Left renal pelvis (tissue), 4 donors: ENCODE measurements at places on chromosomes 16 and 17.

DNA sequence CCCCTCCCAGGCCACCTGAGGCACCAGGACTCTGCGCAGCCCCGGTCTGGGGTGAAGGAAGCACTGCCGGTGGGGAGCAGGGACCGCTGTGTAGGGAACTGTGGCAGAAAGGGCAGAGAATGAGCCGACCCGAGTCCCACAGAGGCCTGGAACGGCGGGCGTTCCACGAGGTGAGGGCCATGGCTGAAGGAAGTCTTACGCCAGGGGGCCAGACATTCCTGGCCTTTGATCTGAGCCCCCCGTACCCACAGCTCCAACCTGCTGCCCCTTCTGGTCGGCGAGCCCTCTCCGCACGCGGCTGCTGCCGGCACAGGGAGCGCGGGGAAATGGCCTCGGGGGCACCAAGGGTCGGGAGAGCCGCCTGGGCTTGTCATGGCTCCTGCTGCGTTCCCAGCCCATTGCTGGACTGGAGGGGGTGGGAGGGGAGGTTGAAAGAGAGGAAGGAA is 1.4 kb upstream of the WNT3 start:
- DNase-seq = no peak

DNA sequence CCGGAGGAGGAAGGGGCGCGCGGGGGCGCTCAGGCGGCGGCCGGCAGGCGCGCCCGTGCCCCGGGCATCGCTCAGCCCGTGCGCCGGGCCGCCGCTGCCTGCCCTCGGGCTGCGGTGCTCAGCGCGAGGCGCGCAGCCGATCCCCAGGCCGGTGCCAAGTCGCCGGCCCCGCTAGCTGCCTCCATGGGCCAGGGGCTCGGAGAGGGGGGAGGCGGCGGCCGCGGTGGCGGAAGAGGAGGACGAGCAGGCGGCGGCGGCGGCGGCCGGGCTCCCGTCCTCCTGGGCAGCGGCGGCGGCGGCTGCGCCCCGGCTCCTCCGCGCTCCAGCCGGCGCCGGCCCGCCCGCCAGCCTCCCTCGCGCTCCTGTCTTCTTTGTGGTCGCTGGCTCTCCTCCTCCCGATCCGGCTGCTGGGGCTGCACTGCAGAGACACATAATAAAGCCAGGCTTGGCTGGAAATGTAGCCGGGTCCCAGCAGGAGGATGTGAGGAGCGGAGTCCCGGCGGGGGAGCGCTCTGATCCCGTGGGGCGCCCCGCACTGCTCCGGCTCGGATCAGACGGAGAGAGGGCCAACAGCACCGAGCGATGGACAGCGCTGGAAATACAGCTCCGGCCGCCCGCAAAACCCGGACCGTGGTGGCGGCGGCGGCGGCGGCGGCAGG is 889 bp upstream of the ZNF423 start:
- no peak for DNase-seq

DNA sequence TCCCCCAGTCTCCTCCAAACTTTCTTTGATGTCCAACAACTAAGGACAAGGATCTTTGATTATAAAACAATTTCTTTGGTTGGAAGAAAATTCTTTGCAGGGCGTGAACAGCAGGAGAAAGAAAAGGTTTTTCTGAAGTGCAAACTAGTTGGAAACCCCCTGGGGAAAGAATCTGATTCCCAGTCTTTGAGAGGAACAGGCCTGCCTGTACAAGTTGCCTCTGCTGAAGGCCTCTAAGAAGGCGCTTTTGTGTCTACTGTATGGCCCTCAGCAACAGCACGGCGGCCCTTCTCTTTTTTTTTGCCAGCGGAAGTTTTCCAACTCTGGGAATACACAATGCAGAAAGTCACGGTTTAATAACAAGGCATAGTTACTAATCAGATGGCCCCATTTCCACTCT is 14.0 kb downstream of the RNF43 start:
- no peak for DNase-seq

DNA sequence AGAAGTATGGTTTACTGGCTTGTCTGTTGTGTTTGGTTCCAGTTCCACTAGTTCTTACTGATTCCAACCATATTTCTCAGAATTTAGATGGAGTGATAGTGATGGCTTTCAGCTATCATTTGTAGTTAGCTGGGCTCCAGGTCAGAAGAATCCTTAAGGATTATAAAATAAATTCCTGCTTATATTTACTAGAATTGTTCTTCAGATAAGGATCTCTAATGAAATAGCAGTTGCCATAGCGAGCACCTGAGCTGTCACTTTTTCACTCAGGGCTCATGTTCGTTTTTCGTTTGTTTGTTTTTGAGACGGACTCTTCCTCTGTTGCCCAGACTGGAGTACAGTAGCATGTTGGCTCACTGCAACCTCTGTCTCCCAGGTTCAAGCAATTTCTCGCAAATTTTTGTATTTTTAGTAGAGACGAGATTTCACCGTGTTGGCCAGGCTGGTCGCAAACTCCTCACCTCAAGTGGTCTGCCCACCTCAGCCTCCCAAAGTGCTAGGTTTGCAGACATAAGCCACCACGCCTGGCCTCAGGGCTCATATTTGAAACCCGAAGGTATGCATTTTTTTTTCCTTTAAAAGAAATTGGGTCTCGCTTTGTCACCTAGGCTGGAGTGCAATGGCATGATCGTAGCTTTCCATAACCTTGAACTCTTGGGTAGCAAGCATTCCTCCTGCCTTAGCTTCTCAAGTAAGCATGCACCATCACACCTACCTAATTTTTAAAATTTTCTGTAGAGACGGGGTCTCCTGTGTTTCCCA is 42.9 kb downstream of the PAFAH1B1 start:
- no peak for DNase-seq

DNA sequence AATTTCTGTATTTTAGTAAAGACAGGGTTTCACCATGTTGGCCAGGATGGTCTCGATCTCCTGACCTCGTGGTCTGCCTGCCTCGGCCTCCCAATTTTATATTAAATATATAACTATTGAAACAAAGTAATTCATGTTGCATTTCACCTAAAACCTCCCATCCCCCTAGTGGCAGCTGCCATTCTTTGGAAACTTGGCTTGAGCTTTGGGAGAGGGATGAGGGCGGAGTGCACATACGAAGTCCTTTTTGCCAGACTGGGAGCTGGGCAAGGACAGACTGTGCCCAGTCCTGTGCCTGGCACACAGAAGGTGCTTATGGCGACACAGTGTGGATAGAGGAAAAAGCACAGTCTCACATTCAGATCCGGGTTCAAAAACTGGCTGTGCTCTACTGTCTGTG is 83.8 kb downstream of the NETO2 start:
- no peak for DNase-seq

- no peak for DNase-seq
Observed at GRCh38 chr17:50412188-50412732, 13.8 kb upstream of the ACSF2 start.

- DNase-seq = no peak
Observed at GRCh38 chr16:86566966-86567700, 504 bp downstream of the FOXC2 start.

DNA sequence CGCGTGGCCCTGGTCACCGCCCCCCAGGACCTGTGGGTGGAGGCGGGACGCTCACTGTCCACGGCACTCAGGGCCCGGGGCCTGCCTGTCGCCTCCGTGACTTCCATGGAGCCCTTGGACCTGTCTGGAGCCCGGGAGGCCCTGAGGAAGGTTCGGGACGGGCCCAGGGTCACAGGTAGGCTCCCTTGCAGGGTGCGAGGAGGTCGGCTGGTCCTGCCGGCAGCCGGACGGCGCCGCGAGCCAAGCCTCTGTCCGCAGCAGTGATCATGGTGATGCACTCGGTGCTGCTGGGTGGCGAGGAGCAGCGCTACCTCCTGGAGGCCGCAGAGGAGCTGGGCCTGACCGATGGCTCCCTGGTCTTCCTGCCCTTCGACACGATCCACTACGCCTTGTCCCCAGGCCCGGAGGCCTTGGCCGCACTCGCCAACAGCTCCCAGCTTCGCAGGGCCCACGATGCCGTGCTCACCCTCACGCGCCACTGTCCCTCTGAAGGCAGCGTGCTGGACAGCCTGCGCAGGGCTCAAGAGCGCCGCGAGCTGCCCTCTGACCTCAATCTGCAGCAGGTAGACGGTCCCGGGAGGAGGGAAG is 1.3 kb downstream of the GUCY2D start:
- DNase-seq = no peak

DNA sequence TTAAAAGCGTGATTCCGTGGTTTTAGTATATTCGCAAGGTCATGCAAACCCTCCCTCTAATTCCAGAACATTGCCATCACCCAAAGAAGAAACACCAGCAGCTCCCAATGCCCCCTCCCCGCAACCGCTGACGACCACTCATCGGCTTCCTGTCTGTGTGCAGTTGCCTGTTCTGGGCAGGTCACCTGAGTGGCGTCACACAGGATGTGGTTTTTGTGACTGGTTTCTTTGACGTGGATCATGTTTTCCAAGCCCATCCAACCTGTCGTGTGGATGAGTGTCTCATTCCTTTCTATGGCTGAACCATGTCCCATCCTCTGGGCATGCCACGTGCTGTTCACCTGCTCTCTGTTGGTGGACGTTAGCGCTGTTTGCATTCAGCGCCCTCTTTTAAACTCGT is 8.2 kb upstream of the ATP2C2 start:
- no peak for DNase-seq

DNA sequence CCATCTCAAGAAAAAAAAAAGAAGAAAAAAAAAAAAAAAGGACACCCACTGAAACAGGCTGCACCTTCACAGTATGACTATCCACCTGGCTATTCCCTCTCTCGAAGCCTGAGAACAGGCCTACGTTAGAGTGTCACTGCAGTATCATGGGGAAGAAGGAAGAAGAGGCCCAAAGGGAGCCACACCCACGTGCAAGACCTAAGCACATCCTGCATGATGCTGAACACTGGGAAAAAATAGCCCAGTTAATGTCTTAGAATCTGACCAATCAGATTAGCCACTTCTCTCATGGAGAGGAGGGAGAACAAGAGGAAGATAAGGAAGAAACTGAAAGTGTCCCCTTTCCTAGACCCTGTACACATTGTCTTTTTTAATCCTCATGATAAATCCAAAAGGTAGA is 19.5 kb upstream of the MED13 start:
- DNase-seq = no peak

- DNase-seq = no peak
Observed at GRCh38 chr16:75695708-75696107, 5.6 kb downstream of the DUXB start.

DNA sequence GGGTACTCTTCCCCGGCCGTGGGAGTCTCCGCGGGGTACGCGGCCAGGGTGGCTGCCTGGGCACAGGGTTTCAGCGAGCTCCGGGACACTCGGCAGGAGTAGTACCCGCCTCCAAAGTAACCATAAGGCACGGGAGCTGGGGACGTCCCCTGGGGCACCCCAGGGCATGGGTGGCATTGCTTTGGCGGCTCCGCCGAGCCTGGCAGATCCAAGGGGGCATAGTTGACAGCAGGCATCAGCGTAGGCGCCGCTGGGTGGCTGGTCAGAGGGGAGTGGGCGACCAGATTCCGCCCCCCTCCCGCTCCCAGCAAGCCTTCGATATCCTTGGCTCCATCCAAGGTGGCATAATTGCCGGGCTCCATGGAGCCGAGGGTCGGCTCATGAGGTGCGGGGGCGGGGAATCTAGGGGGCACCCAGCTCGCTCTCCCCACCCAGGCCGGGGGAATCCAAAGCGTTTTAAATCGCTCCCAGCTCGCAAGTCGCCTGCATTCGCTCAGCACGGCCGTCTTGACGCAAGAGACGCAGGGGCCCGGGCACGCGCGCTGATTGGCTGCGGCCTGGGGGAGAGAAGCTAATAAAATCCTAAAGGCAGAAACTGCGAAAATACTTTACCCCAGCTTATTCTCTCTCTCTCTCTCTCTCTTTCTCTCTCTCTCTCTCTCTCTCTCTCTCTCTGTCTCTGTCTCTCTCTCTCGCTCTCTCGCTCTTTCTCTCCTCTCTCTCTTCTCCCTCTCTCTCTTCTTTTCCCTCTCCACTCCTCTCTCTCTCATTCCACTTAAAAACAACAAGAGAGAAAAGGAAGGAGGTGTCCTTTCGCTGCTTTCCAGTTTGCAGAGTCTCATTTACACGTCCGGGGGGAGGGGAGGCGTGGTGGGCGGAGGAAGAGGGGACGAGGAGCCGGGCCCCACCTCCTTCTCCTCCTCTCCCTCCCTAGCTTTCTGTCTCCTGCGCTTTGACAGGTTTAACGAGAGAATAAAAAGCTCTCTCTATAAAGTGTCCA is at the start of gene HOXB13:
Gene HOXB13 (minus strand): TSS at position 519 of the 1,000 bp plus-strand sequence. CDS start 157 bp downstream, at position 362.
- no peak for DNase-seq

- DNase-seq = no peak
Observed at GRCh38 chr16:80330803-80331202, 210.0 kb upstream of the DYNLRB2 start.

DNA sequence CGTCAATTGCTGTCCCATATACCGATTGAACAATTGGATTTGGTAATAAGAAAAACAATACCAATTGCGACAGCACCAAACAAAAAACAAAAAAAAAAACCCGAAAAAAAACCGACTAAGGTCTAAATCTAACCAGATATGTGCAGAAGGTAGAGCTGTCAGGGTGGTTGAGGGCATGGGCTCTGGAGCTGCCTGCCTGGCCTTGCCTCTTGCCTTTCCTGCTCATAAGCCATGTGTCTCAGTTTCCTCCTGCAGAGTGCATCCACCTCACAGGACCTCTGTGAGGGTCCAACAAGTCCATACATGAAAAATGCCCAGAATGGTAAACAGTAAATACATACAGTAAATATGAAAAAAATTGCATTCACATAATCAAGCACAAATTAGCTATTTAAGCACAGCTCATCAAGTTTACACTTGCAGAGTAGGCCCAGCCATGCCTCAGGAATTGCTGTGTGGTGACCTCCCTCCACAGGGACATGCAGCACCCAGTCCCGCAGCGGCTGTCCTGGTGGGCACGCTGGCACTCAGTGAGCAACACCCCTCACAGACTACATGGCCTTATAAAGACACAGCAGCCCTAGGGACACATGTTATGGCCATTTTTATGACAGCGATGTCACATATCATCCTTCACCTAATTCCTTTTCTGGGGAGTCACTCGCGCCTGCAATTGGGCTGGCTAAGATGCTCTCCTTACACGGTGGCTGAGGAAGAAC is 17.9 kb downstream of the TBC1D28 start:
- no peak for DNase-seq

DNA sequence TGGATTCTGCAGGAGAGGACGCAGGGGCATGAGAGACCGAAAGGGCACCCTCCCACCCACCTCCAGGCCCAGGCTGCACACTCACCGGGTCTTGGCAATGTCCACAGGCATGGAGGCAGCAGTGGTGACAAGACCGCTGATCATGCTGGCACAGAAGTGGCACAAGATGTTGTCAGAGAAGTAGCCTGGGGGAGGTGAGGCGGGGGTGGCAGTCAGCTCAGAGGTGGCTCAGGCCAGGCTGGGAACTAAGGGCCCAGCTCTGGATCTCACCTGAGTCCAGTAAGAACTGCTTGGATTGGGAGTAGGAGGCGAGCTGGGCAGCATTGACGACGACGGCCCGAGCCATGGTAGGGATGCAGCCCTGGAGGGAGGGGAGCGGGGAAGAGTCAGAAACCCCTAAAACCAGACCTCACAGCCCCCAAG is 1.8 kb downstream of the SLC25A11 start:
- no peak for DNase-seq

DNA sequence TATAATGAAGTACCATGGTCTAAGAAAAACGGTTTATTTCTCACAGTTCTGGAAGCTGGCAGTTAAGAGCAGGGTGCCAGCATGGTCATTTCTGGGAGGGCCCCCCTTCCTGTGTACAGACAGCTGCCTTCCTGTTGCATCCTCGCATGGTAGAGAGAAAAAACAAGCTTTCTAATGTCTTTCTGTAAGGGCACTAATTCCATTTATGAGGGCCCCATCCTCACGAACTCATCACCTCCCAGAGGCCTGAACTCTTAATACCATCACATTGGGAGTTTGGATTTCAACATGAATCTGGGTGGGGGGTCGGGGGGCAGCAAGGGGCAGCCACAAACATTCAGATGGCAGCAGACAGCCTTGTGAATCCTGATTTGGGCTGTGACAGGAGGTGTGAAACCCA is 149.7 kb downstream of the CCDC182 start:
- no peak for DNase-seq

- no peak for DNase-seq
Observed at GRCh38 chr17:80133626-80133970, 13.3 kb downstream of the EIF4A3 start.
